ENCODE measurements at places on chromosomes 16 and 17. TPM values are rescaled to one million over a fixed set of nuclear protein-coding genes. Genes with fewer than 3 reads are reported as not detected.

The EFCAB5 gene
- total RNA-seq: 0.70 TPM

The SLC38A8 gene
- not detected for total RNA-seq

The PRAC2 gene
- total RNA-seq: not detected

The DNAH2 gene
- not detected for total RNA-seq

The RASD1 gene
- 6.3 TPM for total RNA-seq

The CES1 gene
- total RNA-seq: 0.34 TPM

The CES5A gene
- total RNA-seq: not detected

The GAST gene
- not detected for total RNA-seq

The TMEM100 gene
- total RNA-seq: 8.0 TPM

The KCNH6 gene
- total RNA-seq: 0.05 TPM

The SLFN12L gene
- 0.05 TPM for total RNA-seq

The HS3ST6 gene
- not detected for total RNA-seq

The TEPSIN gene
- 12.1 TPM for total RNA-seq

The NXPH3 gene
- 4.0 TPM for total RNA-seq

The SLC52A1 gene
- 0.47 TPM for total RNA-seq

The HEATR9 gene
- not detected for total RNA-seq

The PLA2G10 gene
- not detected for total RNA-seq

The RAP1GAP2 gene
- total RNA-seq: 4.1 TPM

The SPATA22 gene
- 0.23 TPM for total RNA-seq

All from dermis blood vessel endothelial cell (primary cell).